ENCODE measurements at places on chromosomes 11 and 22.
A peak's percentile ranks its signal among the peaks of the same experiment; 100 is the strongest.

GRCh38 chr11:12540075-12540680 is 134.0 kb upstream of the TEAD1 start:
- DNase-seq = peak; percentile 9

GRCh38 chr11:134216816-134217215 is 7.0 kb downstream of the NCAPD3 start:
- no peak for DNase-seq

GRCh38 chr22:47188261-47189055 is 426.0 kb downstream of the TBC1D22A start:
- no peak for DNase-seq

DNA sequence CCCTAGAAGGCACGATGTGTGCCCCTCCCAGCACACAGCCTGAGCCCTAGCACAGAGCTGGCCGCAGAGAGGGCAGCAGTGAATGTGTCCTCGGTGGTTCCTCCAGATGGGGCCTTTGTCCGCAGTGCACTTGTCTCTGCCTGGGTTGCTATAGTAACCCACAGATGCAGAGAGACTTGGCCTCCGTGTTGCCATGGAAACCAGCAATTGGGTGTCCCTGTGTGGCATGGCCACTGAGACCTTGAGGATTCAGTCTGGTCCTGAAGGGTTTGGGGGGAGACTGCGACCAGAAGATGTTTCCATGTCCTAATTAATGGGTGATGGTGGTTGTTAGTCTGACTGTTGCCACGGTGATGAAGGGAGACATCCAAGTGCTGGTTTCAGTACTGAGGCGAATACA is 42.6 kb upstream of the TUB start:
- DNase-seq = no peak

- DNase-seq = no peak
These were observed 9.3 kb upstream of the PEX26 start for GRCh38 chr22:18068381-18068988.

- no peak for DNase-seq
These were observed 177.4 kb downstream of the DSCAML1 start for GRCh38 chr11:117619661-117620060.

DNA sequence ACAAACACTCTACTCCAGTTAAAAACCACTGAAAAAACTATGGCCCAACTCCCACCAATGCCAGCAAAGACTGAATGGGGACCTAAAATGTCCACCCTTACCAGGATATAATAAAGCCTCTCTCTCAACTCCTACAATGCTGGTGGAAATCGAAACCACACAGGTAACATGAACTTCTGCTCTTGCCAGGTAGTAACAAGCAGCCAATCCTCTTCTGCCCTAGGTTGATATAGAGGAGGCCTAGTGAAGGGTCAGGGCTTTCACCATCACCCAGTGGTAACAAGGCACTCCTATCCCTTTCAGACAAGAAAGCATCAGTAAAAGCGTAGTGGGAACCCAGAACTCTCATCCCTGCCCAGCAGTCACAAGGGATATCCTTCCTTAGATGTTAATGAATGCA is 22.6 kb downstream of the DCUN1D5 start:
- DNase-seq = no peak

GRCh38 chr22:37501610-37502341 is 15.6 kb upstream of the MFNG start:
- peak; percentile 93 for DNase-seq

All from RCC 7860 (cell line).